ENCODE measurements at places on chromosomes 5 and 9.

DNA sequence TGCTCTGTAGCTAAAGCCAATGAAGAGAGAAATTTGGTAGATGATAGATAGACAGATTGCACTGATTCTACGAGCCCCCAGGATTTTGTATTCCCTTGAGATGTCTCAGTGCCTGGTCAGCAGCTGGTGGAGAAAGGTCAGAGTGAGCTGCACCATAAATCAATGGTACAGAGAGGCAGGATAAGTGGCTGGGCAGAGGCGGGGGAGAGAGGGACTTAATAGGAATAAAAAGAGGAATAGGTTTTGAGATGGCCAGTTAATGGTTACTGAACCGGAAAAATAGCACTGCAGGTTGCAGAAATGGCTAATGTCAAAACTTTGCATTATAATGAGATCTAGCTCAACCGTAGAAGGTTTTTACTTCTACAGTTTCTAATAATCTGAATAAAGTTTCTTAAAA is 47.9 kb upstream of the SLC12A2 start:
- no peak for DNase-seq

DNA sequence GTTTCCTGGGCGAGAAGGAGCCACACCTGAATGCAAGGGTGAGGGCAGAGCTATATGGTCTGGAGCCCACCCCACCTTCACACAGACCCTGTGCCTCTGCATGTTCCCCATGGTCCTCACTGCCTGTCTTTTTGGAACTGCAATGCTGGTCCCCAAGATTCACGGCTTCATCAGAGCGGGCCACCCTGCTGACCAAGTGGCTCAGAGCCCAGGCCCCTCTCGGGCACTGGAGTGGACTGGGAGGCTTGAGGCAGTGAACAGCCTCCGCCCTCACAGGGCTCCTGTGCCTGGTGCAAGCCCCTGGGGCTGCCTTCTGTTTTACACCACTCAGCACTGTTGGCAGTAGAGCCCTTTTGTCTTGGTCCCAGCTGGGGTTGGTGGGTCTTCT is 143.2 kb downstream of the CACNA1B start:
- no peak for DNase-seq

DNA sequence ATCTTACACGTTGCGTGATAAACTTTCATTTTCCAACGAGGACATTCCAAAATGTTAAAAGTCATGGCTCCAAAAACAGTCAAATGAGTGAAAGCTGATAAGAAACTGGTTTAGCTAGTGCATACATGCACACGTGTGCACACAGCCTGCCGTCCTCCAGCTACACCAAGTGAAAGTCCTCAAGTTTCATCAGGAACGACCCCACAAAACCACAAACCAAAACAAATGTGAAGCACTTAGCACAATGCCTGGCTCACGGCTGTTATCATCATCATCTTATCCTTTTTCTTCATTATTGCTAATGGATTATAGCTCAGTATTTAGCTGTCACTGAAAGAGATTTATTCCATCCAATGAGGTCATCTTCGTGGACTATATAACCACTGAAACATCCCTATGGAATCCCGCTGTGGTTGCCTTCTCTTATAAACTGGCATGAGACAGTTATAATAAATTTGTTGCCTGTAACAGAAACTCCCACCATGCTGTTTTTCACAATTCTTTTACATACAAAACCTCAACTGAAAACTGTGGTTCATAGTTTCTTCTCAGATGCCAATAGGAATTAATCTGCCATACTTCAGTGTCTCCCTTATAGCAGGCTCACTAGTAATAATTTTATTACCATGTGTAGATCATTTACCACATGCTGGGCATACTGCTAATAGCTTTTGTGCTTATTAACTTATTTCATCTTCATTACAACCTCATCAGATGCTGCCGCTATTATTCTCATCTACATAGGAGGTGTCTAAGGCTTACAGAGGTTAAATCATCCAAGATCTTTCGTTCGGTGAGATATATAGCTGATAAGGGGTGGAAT is 56.1 kb downstream of the SAXO1 start:
- DNase-seq = peak; percentile 76

DNA sequence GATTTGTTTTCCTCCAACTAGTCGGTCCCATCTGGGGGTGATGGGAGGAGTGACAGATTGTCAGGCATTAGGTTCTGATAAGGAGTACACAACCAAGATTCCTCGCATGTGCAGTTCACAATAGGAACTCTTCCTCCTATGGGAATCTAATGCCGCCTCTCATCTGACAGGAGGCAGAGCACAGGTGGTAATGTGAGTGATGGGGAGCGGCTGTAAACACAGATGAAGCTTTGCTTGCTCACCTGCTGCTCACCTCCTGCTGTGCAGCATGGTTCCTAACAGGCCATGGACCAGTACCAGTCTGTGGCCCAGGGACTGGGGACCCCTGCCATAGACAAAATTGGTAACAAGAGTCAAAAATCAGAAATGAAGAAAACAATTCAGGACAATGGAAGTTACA is 173.3 kb upstream of the HMHB1 start:
- DNase-seq = no peak

DNA sequence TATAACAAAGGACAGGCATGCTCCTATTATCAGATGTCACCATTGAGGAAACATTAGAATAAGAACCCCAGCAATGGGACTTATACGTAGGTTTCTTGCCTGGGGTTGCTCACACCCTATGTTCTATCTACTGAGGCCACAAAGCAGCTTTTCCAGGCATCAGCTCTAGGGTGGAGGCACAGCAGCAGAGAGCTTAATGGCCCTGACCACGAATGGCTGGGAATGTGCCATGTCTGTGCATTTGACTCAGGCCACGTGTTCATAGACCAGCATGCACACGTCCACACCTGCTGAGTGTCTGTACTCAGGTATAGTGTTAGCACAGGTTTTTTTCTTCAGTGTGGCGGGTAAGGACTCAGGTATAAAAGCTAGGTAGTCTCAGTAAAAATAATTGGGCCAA is 129.4 kb downstream of the AOPEP start:
- no peak for DNase-seq

DNA sequence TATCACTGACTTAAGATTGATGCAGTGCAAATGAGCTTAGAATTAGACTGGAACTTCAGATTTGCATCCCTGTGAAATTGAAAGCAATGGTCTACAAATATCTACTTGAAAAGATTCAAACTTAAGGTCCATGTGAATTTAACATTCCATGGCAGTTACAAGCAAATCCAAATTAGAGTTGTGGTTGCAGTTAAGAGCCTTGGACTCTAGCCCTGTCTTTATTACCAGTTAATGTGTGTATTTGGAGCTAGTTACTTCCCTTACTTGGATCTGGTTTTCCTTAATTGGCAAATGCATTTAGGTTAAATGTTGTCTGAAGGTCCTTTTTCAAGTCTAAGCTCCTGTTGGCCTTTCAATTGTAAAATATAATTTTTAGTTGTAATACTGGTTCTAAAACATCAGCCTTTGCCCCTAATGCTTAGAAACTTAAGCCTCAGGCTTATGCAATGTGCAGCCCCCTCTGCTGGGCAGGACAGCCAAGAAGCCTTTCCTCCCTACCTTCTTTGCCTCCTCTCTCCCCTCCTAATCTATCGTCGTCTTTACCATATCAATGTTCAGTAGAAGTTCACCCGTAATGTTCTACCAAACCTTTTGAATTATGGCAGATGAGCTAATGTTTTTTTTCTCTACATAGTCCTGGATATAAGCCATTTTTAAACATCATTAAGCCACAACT is 59.5 kb downstream of the ERMP1 start:
- DNase-seq = no peak

DNA sequence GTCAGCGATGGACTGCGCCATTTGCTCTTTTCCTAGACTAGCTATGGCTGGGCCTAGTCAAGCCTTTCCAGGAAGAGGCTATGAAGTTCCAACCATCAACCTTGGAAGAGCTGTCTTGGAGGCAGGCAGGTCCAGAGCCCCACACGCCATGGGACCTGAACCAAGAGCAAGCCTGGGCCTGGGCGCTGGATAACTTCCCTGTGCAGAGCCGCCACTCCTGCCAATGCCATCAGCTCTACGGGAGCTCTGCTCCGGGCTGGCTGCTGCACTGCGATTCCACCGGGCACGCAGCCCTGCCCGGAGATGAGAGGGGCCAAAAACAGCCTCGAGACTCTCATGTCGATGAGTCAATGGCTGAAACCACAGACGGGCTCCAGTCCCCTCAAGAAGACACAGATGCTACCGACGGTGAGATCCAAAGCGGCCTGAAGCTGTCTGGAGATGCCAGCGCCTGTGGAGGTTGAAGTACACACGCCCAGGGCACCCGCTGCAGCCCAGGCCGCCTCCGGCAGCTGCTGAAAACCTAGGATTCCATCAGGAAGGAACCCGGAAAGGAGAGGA is 103.7 kb upstream of the SELENOP start:
- DNase-seq = no peak

- DNase-seq = no peak
These were observed 9.2 kb upstream of the BICD2 start for GRCh38 chr9:92773810-92774209.

- DNase-seq = no peak
These were observed 33.3 kb downstream of the PIK3R1 start for GRCh38 chr5:68248896-68249295.

DNA sequence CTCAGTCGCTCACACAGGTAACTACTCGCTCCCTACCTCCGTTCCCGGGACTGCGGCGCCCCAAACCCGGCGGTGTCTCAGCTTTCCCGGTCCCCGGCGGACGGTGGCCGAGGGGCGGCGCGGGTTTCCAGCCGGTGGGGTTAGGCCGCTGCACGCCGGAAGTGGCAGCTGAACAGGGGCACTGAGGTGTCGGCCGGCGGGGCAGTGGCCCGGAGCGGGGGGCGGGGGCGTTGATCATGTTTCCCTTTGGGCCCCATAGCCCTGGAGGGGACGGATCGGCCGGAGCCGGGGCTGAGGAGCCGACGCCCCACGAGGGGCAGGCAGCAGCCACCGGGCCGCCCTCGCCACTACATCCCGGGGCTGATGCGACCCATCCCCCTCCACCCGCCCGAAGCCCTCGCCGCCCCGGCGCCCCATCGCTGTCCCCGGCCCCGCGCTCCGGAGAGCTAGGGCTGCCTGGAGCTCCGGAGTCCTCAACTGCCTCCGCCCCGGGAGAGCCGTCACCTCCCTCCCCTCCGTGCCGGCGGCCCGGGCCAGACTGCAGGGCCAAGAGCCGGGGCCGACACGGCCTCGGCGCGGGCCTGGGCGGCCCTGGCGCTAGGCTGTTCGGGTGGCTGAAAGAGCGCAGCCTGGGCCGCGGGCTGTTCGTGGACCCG is at the start of gene DCAF10:
DCAF10 (plus strand) TSS at position 167 of the 656 bp plus-strand sequence; CDS start at position 237, 70 bp downstream.
- peak; percentile 67 for DNase-seq

- DNase-seq = no peak
These were observed 2.0 kb upstream of the RALGDS start for GRCh38 chr9:133122935-133123611.

GRCh38 chr9:134562146-134562849 is 79.3 kb upstream of the COL5A1 start:
- no peak for DNase-seq

DNA sequence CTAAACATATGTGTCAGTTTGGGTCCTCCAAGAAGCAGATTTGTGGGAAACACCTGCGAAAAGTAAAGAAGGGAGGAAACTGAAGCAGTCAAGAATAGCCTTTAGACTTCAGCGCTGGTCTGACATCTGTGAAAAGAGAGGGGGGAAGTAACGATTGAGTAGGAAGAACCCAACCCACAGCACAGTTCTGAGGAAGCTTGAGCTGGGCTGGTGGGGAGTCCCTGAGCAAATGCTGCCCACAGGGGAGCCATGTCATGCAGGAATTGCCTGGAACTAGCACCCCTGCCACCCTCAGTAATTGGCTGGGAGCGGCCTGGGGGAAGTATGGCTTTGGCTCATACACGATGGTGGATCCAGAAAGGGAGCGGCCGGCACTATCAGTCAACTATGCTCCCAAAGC is 20.6 kb downstream of the FAM240B start:
- no peak for DNase-seq

DNA sequence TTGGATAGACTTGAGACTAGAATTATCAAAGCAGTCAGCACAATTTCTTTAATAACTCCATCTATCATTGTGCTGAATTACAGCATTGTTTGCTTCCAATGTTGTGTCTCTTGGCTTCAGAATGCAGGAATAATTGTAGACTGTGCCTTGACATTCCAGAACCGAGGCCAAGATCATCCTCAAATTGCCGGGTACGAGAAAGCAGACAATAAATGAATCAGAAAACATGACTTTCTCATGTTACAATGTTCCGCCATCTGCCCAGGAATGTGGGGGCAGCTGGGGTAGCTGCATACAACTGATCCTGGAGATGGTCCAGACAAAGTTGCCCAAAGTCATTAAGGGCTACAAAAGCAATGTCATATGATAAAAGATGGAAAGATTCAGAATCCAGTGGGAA is 206.2 kb upstream of the SGCD start:
- DNase-seq = no peak

GRCh38 chr9:18786911-18787650 is 245.9 kb downstream of the SAXO1 start:
- DNase-seq = no peak

GRCh38 chr5:130111746-130112145 is 207.5 kb downstream of the CHSY3 start:
- DNase-seq = no peak

GRCh38 chr9:102054811-102055210 is 316.4 kb upstream of the GRIN3A start:
- no peak for DNase-seq

GRCh38 chr9:114906922-114907571 is 23.3 kb downstream of the TNFSF8 start:
- DNase-seq = no peak

DNA sequence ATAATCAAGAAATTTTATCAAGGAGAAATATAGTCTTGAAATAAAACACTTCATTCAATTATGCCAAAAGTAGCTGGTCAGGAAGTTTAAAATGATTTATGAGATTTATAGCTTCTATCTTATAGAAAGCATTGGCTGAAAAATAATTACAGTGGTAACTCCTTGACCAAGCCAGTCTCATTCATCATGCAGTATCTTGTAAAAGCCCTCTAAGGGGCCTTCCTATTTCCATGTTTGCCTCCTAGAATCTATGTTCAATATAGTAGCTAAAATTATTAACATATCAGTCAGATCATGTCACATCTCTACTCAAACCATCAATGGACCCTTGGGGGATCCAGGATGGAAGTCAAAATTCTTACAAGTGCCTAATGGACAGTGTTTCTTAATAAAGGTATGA is 393.4 kb upstream of the ST8SIA4 start:
- DNase-seq = no peak

GRCh38 chr5:111775224-111775623 is 18.2 kb upstream of the NREP start:
- no peak for DNase-seq

- peak; percentile 35 for DNase-seq
These were observed 2.5 kb upstream of the WHRN start for GRCh38 chr9:114507726-114508125.
